Anterior cingulate cortex (tissue), 58 donors: ENCODE measurements at places on chromosomes 3 and 15.

DNA sequence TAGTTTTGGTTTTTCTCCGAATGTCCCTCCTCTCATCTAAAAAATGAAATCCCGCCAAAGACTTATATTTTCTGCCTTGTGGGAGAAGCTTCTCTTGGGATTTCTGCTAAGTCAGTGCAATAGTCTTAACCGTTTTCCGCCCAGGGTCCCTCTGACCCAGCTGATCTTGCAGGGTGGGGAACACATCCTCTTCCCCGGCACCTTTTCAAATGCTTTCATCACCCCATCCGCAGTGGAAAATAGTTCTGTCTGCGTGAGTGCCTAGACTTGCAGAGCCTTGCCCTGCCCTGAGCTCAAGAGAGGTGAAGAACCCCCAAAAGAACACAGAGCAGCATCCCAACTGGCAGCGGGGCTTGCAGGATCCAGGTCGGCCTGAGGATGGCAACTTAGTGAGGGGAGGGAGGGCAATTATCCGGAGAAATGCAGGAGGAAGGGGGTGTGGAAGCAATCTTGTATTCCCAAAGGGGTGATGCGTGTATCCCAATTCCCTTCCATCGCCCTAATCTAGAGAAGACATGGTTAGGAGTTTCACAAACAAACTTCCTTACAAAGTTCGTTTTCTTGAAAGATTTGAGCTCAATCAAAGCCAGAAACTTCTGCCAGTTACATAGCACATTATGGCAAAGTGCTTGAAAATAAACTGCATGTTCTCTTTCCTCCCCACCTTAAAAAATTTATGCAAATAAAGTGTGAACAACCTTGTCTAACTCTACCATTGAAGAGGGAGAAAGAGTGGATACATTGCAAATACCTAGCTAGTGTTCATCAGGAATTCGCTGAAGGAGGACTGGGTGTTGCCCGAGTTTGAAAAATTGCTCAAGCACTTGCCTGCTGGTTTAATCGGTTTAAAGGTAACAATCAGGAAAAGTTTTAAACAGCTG, 79.9 kb downstream of the NR2F2 start:
- DNase-seq: no peak

DNA sequence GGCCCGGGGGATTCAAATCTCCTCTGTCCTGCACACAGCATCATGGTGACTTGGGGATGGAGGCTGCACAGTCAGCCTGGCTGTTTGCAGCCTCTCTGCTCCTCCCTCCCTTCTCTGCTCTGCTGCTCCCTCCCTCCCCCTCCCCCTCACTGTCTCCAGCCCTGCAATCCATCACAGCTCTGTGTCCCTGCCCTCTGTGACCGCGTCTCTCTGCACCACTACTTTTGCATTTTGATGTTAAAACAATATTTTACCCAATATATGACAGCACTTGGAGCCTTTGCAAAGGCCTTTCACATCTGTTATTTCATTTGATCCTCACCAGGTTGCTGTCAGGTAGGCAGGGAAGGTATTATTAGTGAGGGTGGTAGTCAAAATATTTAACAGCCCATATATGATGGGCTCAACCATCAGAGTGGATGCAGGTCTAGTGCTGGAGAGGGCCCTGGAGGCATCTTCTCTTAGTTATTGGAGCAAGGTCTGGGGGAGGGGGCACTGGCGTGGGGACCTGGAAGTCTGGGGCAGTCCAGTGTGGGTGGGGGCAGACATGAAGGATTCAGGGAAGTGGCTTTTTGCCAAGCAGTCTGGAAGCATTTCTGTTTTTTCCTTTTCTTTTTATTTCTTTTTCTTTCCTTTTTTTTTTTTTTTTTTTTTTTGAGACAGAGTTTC, 16.3 kb upstream of the VPS8 start:
- DNase-seq: no peak

GRCh38 chr3:123618768-123619484, 34.1 kb upstream of the HACD2 start:
- peak; percentile 59 for DNase-seq

GRCh38 chr15:80605591-80606150, 89.4 kb upstream of the ABHD17C start:
- DNase-seq: no peak

DNA sequence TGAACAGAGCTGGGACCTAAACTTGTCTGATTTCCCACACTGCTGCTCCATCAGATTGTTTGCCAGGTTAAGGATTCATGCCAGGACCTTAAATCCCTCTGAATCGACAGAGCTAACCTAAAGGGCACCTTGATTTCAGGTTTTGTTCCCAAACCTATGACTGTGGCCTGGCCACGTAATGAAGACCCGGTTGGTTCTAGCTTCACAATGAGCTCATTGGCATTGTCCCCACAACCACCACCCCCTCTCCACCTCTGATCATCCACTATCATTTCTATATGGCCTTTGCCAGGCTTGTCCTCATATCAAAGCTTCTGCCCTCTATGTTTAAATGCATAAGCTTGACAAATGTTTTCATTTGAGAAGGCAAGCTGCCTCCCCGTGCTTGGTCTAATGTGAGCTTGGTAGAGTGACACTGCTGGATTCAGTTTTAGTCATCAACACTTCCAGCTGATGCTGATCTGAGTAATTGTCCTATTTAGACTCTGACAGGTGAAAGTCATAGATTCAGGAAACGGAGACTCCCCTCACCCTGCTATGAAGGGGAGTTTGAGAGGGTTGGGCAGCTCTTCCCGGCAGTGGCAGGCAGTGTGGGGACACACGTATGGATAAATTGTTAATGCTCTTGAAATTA, 407.1 kb upstream of the CFAP20DC start:
- DNase-seq: no peak

- no peak for DNase-seq
These were observed 4.0 kb downstream of the BAHD1 start for GRCh38 chr15:40444736-40445135.
